ENCODE measurements at places on chromosomes 2 and 18.

- DNase-seq: no peak
These were observed 40.9 kb downstream of the KDM3A start for GRCh38 chr2:86482034-86482433.

DNA sequence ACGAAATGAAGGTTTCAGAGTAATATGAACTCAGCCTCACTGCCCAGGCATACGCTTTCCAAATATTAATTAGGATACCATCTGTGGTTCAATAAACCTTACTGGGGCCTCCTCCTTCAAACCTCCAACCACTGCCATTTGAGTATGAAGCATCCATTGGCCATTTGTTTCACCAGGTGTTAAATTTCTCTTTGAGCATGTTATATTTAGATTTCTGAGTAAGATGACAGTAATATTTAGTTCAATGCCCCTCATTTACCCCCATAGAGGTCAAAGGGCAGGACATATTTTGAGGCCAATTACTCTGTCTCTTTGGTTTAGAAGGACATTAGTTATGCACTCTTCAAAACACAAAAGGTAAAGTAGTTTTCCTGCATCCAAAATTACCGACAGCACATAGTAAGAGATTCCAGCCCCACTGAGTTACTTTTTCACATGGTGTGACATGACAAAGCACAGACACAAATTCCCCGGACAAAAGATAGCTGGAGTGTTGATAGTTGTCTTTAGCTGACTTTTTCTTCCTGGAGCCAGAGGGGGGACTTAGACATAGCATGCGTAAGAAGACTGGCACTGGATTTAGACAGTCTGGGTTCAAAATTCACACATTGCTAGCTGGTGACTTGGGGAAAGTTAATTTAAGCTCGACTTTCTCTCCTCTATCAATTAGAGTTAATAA is 33.1 kb upstream of the LNPK start:
- no peak for DNase-seq

GRCh38 chr2:190328573-190329147 is 9.0 kb upstream of the HIBCH start:
- no peak for DNase-seq

DNA sequence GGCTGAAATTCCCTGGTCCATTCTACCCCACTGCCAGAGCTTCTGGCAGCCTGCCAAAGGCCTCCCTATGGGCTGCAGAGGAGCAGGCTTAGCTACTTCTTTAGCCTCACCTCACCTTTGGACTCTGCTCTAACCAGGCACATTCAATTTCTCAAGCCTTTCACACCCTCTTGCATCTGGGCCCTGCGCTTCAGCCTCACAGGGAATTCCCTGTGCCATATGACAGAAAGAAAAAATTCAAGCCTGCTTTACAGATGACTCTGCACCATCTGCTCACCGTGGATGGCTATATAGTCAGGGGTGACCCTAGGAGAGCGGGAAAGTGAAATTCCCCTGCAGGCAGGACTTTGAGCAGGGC is 62.5 kb downstream of the REEP1 start:
- no peak for DNase-seq

- DNase-seq: no peak
These were observed 28.4 kb upstream of the MALL start for GRCh38 chr2:110143982-110144381.

DNA sequence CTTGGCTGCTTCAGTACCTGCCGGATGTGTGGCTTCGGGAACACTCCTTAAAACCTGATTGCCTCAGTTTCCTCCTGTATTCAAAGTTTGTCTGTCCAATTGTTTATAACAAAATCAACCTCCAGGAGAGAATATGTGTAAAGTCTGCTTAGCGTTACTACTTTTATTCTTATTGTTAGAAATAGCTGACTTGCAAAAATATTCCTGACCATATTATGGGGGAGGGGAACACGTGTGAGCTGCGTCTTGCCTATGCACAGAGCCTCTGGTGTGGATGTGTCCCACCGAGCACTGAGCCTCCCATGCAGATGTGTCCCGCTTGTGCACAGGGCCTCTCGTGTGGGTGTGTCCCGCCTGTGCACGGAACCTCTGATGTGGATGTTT is 82.5 kb downstream of the DCDC2C start:
- no peak for DNase-seq

DNA sequence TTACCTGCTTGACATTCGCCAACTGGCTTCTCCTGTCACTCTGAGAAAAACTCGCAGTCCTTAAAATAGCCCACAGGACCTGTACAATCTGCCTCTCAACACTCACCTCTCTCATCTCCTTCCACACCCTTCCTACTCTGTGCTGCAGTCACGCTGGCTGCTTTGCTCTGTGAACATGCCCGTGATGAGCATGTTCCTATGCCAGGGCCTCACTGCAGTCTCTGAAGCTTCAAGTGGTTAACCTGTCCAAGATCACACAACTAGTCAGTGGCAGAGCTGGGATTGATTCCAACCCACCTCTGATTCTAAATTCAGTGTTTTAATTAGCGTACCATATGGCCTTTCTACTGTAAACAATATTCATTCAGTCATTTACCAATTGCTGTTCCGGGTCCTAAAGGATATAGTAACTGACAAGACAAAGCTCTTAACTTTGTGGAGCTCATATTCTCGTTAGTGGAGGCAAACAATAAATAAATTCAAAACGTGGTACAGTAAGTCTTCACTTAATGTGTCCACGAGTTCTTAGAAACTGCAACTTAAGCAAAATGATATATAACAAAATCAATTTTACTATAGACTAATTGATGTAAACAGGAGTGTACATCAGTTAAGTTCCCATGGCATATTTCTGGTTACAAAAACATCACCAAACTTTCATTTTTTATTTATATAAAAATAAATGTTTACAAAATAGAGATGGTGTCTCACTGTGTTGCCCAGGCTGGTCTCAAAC is 38.9 kb upstream of the FBXO11 start:
- DNase-seq: no peak

DNA sequence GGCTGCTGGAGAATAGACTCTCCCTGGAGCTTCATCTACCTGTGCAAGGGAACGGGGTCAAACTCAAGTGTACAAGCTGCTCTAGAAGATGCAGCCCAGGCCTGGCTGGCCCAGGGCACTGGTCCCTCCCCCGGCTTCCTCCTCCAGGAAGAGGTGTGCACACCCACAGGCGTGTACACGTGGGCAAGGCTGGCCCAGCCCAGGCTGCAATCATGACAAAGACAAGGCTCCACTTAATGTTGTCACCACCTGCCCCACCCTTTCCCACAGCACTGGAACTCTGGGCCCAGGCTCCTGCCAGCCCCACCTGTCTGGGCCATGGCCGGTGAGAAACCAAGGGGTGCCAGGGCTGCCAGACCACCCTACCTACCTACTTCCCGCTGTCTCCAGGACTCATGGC is 29.6 kb upstream of the ALPP start:
- DNase-seq: no peak

DNA sequence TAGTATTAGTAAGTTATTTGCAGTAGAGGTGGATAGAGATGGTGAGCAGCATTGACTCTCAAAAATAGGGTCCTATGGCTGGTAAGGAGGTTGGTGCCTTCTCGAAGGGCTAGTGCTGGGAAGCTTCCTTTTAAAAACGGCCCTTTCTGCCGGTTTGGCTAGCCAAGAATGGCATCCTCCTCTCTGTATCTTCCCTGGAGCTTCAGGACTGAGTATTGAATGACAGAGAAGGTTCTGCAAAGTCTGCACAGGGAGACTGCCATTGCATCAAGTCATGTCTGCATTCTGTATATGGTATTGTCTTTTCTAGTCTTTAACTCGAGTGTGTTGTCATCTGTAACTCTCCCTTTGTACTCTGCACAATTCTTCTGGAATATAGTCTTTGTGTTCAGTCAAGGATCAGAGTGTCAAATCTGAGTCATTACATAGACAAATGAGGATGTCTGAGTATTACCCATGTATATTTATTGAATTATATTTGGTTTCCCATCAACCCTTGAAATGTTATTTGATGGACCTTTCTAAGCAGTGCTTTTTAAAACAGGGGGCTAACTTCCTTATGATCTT is 1.1 kb downstream of the LDLRAD4 start:
- DNase-seq: peak; percentile 22

GRCh38 chr2:12331698-12332097 is 385.0 kb upstream of the TRIB2 start:
- no peak for DNase-seq

- DNase-seq: no peak
These were observed 25.6 kb downstream of the ZNF236 start for GRCh38 chr18:76847916-76848315.

GRCh38 chr2:106631281-106631680 is 144.1 kb downstream of the CD8B2 start:
- DNase-seq: no peak

- DNase-seq: peak; percentile 67
These were observed 155.9 kb downstream of the ESCO1 start for GRCh38 chr18:21444465-21445212.

- DNase-seq: no peak
These were observed 165.6 kb downstream of the LRRTM1 start for GRCh38 chr2:80139001-80139400.

DNA sequence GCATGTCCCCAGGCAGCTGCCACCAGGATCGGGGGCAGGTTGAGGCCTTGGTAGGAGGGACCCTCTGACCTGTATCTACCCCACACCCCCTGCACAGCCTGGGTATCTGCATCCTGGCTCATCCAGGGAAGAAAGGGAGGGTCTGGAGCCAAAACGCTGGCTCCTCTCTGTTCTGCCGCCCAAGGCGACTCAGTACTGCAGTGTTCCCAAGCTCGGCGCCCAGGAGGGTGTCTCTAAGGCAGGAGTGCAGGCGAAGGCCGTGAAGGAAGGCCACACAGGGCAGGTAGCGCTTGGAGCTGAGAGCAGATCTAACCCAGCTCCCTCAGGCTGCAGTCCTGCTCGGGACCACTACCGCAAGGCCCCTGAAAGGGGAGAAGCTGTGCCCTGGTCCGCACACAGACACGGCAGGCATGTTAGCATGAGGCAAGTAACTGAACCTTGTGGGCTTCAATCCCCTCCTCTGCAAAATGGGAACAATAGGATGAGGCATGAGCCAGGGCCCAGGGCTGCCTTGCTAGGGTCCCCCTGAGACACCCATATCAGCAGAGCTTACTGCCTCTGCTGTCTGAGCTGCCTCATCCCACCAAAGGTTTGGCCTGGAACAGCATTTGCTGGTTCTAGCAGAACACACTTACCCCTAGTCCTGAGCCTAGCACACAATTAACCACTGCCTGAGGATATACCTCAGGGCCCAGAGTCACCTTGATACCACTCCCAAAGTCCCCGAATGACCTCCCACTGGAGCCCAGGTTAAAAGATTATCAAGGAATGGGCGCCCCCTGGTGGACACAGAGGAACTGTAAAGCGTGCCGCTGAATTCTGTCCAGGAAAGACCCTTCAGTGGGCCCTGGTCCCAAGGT is 6.5 kb downstream of the PTMA start:
- peak; percentile 70 for DNase-seq

DNA sequence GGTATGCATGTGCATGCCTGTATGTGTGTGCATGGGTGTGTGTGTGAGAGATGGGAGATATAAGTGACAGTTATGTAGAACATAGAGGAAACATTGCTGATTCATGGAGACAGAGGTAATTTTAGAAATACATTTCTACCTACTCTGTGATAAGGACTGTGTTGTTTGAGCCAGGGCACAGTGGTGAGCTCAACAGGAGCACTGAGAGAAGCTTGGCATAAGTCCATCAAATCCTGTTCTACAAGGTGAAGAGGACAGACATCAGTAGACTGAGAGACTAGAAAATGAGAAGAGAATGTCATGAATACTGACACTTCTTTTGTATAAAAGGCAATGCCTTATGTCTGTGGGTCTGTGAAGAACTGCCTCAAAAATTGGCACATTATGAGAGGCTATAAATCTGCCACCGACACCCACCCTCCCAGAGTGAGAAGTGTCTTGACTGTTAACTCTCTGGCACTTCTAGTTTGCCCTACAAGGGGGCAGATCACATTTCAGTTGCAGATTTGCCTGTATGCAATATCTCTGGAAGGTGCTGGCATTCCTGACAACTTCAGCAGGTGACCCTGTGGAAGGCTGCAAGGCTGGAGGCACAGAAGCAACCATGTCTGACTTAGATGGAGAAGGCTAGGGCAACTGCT is 962.3 kb upstream of the NRXN1 start:
- DNase-seq: no peak

DNA sequence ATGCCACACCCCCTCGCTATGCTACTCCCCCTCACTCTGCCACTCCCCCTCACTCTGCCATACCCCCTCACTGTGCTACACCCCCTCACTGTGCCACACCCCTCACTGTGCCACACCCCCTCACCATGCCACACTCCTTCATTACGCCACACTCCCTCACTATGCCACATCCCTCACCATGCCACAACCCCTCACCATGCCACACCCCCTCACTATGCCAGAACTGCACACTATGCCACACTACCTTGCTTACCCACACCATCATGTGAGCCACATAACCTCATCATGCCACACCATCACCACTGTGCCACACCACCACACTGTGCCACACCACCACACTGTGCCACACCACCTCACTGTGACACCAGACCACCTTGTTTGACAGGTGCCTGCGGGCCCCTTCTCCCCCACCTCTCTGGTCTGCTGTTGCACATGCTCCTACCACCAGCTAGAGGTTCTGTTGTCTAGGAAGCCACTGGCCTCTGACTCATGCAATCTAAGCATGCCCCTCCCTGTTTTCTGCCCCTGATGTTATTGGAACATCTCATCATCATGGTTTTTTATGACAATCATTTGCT is 22.0 kb downstream of the MARCHF4 start:
- DNase-seq: no peak

DNA sequence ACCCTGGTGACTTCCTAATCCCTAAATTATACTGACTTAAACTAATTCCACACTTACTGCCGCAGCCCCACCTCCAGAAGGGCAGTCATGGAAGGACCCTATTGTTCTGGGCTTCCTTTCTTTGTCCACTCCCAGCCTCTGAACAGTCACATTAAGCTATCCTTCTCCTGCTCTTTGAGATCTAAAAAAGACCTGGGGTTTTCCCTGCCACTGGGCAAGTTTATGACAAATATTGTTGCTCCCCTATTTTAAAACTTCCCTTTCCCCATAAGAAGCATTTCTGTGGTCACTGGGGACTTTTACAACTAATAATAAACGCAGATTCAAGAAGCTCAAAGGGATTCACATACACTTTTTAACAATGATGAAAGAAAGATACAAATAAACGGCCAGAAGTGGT is 47.2 kb upstream of the XPO1 start:
- DNase-seq: no peak
